ENCODE measurements at places on chromosomes 5 and 9. TPM values are rescaled to one million over a fixed set of nuclear protein-coding genes. Genes with fewer than 3 reads are reported as not detected.
A peak's percentile ranks its signal among the peaks of the same experiment; 100 is the strongest.

Gene NUTM2G
- not detected for total RNA-seq

- no peak for DNase-seq
Observed at GRCh38 chr5:126182971-126183695, 240.1 kb upstream of the GRAMD2B start.

GRCh38 chr5:24742334-24742733, 97.6 kb upstream of the CDH10 start:
- DNase-seq: no peak

- DNase-seq: peak; percentile 63
Observed at GRCh38 chr5:67636091-67636490, 439.5 kb upstream of the CD180 start.

DNA sequence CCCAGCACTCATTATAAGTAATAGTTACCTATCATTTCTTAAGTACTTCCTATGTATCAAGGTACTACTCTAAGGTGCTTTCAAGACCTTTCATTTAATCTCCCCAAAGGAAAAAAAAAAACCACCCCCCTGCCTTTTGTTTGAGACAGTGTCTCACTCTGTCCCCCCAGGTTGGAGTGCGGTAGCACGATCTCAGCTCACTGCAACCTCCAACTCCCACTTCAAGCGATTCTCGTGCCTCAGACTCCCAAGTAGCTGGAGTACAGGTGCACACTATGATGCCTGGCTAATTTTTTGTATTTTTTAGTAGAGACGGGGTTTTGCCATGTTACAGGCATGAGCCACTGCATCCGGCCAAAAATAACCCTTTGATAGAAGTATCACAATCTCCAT, 29.9 kb downstream of the SERINC5 start:
- DNase-seq: no peak

DNA sequence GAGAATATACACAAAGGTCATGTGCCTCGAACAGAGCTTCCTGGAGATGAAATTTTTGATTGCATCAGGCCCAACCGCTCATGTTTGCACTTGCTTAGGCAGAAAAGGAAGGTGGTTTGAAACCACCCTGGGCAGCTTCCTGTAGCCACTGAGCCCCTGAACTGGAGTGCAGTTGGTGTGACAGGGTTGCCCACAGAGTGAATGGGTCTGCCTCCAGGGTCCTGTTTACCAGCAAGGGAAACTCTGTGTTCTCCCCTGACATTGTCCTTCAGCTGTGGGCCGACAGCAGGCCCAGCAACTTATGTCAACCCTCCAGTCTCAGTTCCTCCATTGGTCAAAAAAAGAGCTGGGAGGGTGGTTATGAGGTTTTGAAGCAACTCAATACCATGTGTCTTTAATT, 289.6 kb downstream of the KIF4B start:
- no peak for DNase-seq

Gene FBLL1
- 0.22 TPM for total RNA-seq

GRCh38 chr5:7010591-7010990, 297.4 kb downstream of the TENT4A start:
- no peak for DNase-seq

- DNase-seq: no peak
Observed at GRCh38 chr5:169356811-169357210, 55.9 kb upstream of the SLIT3 start.

Gene NDUFS6
- total RNA-seq: 20.7 TPM

GRCh38 chr5:1648806-1649205, 125.0 kb upstream of the LPCAT1 start:
- DNase-seq: no peak

- DNase-seq: no peak
Observed at GRCh38 chr5:18882154-18882553, 1105.8 kb downstream of the CDH18 start.

DNA sequence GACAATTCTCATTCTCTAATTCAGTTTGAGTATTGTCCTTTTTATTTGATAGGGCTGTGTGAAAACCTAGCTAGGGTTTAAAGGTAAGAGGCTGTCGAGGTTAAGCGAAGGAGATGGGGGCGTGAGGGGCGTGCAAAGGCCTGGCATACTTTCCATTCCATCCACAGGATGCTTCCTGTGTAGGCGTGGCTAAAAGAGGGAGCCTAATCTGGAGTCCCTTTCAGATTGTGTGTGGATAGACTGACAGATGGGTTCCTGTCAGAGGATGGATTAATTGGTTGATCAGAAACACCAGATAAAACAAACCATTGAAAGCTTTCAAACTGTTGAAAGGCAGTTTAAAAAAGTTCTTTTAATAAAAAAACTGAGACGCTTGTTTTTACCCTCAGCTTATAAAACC, 1.1 kb upstream of the ELL2 start:
- no peak for DNase-seq

DNA sequence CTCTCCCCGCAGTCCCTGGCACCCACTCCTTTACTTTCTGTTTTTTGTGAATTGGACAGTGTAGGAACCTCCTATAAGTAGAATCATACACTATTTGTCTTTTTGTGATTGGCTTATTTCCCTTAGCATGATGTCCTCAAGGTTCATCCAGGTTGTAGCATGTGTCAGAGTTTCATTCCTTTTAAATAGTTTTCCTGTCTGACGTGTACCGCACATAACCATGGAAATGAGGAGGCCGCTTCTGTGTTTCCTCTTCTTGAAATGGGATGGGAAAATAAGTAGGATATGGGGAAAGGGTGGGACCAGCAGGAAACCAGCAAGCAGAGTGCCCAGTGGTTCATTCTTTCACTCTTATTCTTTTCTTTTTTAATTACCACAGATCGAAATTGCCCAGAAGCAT, 72.6 kb upstream of the ENTREP1 start:
- DNase-seq: no peak

GRCh38 chr5:141135718-141136266, 786 bp downstream of the PCDHB5 start:
- DNase-seq: no peak

DNA sequence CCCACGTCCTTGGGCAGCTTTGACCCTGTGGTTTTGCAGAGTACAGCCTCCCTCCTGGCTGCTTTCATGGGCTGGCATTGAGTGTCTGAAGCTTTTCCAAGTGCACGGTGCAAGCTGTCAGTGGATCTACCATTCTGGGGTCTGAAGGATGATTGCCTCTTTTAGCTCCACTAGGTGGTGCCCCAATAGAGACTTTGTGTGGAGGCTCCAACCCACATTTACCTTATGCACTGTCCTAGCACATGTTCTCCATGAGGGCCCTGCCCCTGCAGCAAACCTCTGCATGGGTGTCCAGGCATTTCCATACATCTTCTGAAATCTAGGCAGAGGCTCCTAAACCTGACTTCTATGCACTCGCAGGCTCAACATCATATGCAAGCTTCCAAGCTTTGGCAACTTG, 644.2 kb upstream of the CDH9 start:
- no peak for DNase-seq

Gene IER5L
- total RNA-seq: 39.3 TPM

DNA sequence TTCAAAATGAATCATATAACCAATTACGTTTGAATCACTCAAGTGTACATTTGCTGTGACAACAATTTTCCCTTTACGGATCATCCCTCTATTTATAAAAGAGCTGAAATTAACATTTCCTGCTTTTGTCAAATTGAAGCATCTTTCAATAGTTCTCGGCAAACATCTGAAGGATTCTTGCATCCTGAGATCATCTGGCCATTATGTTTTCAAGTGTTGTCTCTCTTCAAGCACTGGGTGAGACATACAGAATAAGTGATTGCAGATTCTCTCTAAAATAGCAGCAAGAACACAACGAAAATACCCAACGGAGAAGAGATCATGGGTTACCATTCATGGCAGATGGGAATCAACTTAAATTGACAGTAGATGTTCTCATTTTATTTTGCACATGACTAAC, 283.4 kb upstream of the GRAMD2B start:
- DNase-seq: no peak

DNA sequence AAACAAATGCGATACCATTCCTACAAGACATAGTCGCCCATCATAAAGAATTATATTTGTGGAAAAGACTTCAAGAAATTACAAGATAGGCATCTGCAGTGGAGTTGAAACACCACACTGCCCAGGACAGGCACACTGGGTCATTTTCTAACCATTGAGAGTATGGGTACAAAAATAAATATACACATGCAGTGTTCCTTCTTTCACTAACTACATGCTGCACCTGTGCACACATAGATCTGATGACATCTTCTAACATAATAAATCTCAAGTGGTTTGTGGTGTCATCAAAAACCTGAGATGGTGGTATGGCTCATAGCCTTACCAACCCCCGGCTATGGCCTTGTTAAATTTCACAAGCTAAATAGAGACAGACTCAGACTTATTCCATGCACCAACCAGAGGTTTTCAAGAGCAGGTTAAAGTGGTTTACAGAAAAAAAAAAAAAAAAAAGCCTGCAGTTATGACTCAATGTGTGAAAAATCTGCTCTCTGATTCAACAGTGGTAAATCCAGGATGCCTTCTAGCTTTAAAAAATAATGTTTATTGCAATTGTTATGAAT, 12.4 kb upstream of the NFIB start:
- DNase-seq: no peak

DNA sequence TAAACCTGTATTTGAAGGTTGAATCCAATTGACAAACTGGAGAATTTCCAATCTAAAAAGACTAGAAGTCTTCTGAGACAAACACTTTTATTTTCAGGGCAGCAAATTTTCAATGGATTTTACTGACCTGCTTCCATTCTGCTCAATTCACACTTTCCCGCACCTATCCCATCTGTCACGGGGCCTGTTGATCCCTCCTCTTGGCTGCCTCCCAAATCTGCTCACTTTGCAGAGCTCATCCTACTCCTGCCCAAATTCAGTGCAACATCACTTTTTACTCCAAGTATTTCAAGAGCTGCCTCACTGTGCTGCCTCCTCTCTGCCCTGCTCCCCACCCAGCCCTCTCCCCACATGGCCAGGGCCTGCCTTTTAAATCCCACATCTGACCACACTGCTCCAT, 35.1 kb downstream of the GOLM1 start:
- DNase-seq: no peak

GRCh38 chr5:66170195-66170919, 26.3 kb downstream of the SREK1 start:
- no peak for DNase-seq

DNA sequence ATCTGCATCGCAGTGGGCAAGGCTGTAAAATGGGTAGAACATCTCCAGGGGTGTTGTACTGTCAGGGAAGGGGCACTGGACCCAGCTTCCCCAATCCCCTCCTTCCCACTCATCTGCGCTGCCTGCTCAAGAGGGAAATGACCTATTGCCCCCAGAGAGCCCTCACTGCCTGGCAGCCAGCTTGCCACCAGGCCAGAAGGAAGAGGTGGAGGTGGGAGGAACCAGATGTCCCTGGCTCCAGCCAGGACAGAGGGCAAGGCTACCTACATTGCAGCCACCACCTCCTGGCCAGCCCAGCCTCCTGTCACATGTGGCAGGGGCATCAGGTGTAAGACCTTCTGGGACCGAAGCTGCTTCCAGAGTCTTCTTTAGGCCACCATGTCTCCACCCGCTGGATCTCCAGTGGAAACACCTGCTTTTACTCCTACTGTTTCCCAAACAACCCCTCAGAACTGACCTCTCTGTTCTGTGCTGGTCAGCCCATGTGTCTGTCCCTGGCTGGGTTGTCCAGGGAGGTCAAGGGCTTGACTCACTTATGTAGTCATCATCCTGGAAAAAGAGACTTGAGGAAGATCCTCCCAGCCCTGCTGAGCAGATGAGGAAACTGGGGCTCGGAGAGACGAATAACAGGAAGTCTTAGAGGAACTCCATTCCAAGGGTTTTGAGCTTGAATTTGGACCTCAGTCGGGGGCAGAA, 42.3 kb downstream of the JADE2 start:
- DNase-seq: no peak

DNA sequence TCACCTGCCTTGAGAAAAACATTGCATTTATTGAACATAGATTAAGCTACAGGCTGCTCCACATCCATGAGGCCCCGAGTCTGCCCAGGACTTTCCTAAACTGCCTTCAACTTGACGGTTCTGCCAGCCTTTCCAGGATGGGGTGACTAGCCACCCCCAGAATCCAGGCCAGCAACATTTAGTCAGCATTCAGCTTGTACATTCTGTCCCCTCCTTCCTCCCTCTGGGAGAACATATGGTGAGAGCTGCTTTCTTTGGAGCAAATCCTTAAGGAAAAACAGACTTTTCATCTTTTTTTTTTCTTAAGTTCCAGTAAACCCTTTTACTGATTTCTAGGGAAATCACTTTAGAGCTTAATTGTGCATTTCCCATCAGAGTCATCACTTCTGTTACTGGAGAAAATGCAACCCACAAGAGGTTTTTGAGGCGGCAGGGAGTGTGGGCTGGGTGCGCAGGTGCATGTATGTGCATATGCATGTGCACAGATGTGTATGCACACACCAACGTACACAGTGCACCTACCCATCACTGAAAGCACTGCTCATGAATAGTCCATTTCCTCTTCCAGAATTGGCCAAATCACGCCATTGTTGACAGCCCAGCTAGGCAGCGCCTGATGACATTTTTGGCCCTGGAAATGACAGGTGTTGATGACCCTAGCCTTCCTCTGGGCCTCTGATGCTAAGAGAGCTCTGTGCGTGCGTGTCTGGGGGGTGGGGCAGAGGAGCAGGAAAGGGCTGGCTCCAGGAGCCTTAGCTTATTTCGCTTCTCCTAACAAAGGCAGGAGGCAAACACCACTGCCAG, 145.6 kb downstream of the HSD17B3 start:
- DNase-seq: no peak

Gene BTNL8
- 0.53 TPM for total RNA-seq

- DNase-seq: no peak
Observed at GRCh38 chr9:133897675-133898074, 94.4 kb downstream of the VAV2 start.

DNA sequence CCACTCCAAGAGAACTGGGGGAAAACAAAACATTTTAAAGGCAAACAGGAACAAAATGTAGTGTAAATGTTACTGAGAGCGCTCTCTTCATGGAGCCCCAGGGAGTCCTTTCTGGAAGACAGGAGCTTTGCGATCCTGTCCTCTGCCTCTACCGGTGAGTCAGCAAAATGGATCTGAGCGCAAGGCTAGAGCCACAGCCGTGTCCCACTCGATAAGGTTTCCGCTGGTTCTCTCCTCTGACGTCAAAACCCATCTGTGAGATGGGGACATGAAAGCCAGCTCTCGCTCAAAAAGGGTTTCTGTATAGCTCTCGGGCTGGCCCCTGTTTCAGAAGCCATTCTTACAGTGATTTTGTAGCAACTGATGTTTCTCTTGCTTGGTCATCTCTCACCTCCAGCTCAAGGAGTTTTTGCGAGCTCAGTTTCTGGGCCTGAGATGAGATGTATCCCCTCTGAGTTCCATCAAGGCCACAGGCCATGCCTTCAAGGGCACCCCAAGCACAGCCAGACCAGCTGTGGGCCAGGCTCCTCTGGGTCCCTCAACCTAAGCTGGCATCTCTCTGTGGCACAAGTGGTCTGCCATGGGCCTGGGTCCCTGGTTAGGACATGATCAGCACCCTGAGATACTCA, 101.6 kb downstream of the FSTL4 start:
- no peak for DNase-seq

Gene DDX4
- not detected for total RNA-seq

DNA sequence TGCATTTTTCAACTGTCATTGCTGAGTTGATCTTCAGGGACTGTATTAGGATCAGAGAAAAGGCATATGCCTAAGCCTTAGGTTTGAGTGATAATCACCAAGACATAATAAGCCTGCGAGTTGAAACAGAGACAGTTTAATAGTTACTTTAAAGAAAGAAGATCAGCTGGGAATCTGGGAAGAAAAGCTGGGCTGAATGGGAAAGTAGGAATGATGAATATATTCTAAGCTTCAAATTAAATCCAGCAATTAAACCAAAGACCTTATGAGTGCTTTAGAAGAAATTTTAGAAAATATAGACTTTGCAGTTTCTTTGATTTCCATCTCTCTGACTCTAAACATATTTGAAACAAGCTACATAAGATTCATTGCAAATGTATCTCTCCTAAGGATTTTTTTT, 222.3 kb downstream of the ENC1 start:
- DNase-seq: no peak

Gene CSF1R
- 74.8 TPM for total RNA-seq

Gene KIF4B
- total RNA-seq: not detected
